GM04504 (cell line): ENCODE measurements at places on chromosomes 7 and 10.
A peak's percentile ranks its signal among the peaks of the same experiment; 100 is the strongest.

GRCh38 chr10:63237396-63237795 lies 104.3 kb downstream of the NRBF2 start:
- DNase-seq = no peak

- no peak for DNase-seq
Measured at GRCh38 chr7:68043546-68043945, 1046.9 kb downstream of the TYW1 start.

GRCh38 chr7:1537535-1538412 lies 7.3 kb downstream of the MAFK start:
- peak; percentile 62 for DNase-seq

DNA sequence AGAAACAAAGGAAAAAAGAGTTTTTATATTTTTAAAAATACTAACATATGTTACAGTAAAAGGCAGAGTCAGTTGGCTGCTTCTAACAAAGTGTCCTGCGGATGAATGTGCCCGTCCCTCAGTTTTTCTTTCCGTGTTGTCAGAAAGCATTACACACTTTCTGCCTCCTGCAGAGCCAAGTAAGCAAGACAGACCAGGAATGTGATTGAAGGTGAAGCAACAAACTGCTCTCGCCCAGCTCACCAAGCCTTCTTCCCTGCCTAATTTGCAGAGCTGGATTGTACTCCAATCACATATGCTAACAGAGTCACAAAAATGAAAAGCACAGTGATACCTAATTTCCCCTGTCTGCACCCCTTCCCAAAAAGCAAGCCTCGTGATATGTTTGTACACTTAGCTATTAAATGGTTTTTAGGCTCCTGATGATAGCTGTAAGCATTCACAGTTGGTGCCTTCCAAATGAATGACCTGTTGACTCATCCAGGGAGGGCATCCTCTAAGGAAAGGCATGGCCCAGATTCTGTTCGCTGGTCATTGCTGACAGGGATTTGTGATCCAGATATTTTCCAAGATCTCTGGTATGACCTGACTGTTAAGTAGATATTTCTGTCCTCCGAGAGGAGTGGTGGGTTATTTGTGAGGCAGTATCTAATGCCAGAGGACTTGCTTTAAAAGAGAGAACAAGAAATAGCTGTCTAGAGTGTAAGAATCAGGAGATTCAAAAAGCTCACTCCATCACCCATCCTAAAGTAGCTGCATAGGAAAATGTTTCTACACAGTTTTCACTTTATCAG lies 187.3 kb upstream of the PLXDC2 start:
- DNase-seq = no peak

DNA sequence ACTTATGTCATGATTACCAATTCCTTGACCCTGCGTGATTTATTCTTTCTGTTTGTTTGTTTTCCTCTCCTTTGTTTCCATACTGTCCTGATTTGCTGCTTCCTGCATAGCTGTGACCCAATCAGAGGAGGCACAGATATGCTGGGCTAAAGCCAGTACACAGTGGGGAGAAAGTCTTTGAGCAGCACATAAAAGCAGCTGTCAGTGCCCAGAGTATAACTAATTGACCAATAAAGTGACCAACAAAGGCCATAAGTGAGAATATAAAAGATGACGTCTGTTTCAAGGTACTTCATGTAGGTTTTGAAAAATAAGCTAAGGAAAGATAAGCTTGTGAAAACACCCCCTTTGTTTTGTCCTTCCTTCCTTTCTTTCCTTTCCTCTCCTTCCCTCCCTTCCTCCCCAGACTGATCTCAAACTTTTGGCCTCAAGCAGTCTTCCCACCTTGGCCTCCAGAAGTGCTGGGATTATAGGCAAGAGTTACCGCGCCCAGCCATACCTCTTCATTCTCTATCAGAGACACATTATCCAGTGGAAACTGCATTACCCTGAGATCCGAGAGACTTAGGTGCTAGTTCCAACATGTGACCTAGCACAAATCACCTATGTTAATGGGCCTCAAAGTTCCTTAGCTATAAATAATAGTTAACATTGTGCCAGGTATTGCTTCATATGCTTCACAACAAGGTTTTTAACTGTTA lies 17.0 kb downstream of the BCAP29 start:
- no peak for DNase-seq

GRCh38 chr10:103547391-103547946 lies 54.0 kb downstream of the NEURL1 start:
- DNase-seq = no peak
